HCEC 1CT (cell line): ENCODE measurements at places on chromosomes 1 and 21.
A peak's percentile ranks its signal among the peaks of the same experiment; 100 is the strongest.

GRCh38 chr1:52403566-52404115 is 582 bp downstream of the ORC1 start:
- DNase-seq = peak; percentile 83

DNA sequence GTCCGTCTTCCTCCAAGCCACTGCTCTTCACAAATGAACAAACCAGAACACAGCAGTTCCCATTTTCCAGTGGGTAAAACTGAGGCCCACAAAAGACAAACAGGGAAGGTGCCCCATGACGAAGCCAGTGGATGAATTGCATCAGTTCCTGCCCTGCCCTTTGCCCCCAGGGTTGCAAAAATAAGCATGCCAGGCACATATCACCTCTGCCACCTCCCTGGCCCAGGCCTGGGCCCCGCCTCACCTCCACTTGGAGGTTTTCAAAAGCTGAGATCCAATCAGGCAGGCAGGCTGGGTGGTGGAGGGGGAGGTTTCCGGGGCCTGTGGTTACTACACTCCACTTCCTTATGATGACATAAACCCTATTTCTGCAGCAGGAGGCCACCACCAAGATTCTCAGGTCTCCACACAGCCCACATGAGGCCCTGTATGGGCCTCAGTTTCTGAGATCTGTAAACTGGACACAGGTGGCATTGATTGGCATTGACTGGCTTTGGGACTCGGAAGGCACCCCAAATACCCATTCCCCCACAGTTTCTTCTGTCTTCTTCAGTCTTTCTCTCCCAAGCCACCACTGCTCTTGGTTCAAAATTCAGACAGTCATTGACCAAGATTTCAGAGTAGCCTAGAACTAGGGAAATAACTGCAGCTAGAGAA is 4.1 kb downstream of the KIF21B start:
- peak; percentile 27 for DNase-seq

DNA sequence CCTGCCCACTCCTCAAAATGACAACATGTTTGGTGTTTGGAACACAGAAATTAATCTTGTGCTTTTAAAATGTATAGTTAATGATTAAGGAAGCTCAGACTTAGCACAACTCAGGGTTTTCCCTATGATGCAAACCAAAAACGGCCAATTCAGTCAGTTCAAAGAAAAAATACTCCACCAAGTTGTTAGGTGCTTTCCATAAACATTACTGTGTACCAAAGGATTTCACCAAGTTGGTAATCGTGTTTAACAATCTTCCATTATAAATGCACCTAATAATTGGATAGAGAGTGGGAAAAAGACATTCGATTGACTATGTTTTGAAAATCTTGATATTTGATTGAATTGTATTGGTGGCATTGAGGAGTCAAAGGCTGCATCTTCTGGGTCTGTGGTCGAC is 33.3 kb upstream of the DUSP10 start:
- no peak for DNase-seq

DNA sequence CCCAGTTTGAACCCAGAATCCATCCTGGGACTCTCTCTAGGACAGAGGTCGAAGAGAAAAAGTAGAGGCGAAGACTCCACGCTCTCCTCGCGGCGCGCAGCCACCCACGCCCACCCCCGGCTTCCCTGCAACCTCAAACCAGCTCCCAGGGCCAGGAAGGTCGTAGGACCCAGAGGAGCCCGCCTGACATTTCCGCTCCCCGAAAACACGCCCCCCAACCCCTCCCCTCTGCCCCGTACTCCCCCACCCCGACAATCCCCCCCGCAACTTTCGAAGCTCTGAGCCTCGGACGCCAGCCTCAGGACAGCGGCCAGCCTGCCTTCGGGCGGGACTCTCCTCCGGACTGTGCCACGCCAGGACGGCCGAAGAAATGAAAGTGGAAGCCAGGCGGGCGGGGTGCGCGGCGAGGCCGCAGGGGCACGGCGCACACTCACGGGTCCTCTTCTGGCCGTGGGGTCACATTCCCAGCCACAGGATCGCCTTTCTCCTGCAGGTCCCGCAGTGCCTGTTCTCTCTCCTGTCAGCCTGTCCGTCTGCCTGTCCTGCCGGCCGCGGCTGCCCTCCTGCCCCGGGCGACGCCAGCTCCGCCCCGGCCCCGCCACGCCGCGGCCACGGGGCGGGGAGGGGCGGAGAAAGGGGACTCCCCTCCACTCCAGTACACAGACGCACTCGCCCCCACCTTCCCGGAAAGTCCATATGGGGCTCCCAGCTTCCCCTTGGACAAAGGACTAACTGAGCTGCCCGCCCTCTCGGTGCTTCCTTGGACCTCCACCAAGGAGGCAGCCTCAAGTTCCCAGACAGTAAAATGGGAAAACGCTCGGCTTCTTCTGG is at the start of gene MOB3C:
MOB3C (minus strand) TSS at position 535 of the 831 bp plus-strand sequence. CDS start 3,490 bp downstream, outside the sequence.
- peak; percentile 74 for DNase-seq

GRCh38 chr1:10745886-10746455 is 50.5 kb downstream of the CASZ1 start:
- DNase-seq = no peak
